ENCODE measurements at places on chromosomes 13 and 19.

DNA sequence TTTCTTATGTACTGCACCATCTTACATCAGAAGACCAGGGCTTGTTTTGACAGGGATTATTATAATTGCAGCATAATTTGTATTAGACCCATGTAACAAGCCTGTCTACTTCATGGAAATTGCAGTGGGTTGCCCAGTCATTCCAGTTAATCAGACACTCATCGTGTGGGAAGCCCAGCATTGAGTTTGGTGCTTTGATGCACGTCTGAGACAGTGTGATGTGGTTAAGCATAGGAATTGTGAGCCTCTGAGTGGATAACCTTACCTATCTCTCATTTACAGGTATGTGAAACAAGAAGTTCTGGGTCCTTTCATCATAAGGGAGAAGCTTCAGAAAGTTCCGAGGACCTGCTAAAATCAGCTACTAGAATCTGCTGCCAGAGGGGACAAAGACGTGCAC is 12.8 kb downstream of the RGCC start:
- no peak for DNase-seq

- DNase-seq: peak; percentile 11
Measured at GRCh38 chr13:82976499-82976898, 905.8 kb downstream of the SLITRK1 start.

DNA sequence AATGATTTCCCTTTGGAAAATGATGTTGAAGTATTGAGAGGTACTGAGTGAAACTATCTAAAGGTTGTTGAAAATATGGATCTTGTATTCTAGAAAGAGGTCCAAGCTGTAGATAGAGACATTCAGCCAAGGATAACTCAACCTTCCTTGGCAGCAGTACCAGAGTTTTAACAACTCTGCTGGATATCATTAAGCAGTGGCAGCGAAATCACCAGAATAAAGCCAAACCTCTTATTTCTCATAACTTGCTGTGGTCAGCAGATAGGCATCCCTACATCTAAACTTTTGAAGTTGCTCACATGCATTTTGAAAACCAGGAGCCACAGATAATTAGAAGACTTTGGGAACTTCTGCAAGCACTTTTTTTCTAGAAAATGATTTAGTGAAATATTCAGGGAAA is 559.8 kb downstream of the IRS2 start:
- no peak for DNase-seq

GRCh38 chr13:71858647-71859046 is 8.4 kb downstream of the DACH1 start:
- no peak for DNase-seq

- DNase-seq: peak; percentile 90
Measured at GRCh38 chr19:14536926-14537692, 7.7 kb downstream of the TECR start.

Data from cardiac fibroblast (primary cell).